ENCODE measurements at places on chromosomes 13 and 19. TPM values are rescaled to one million over a fixed set of nuclear protein-coding genes. Genes with fewer than 3 reads are reported as not detected.

CABP5 gene
- not detected for total RNA-seq

UBE2L5 gene
- total RNA-seq, result not detected

GRCh38 chr13:76523740-76524340, 362.4 kb downstream of the KCTD12 start:
- DNase-seq, result no peak

DNA sequence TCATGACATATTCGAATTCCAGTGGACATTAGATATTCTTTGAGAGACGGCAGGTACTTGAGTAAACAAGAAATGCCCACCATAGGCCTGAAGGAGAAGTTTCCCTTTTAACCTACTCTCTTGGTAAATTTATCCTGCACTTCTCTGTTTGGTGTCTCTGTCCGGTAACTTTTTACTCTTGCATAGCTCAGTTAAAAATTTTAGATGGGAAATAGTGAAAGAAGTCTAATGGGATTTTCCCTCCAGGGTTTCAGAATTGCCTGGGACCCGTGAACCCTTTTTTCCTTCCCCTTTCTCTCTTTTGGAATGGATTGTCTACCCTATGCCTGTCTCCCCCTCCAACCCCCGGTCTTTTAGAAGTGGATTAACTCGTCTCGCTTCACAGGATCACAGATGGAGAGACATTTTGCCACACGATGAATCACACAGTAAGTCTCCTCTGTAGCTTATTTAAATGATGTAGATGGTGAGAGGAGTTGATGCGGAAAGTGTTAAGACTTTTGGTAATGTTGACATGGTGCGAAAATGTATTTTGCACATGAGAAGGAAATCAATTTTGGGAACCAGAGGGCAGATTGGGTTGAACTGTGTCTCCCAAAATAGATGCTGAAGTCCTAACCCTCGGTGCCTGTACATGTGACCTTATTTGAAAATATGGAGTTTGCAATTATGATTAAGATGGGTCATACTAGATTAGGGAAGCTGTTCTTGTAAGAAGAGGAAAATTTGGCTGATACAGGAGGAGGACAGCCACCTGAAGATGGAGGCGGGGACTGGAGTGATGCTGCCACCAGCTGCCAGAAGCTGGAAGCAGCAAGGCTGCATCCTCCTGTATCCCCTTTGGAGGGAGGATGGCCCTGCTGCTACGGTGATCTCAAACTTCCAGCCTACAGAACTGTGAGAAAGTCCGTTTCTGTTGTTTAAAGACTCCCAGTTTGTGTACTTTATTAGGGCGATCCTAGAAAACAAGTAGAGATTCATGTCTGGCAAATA, 711 bp upstream of the MIPEP start:
- DNase-seq, result no peak

GRCh38 chr13:113650731-113651148, 7.3 kb downstream of the ATP4B start:
- no peak for DNase-seq
